Articular chondrocyte of knee joint (primary cell): ENCODE measurements at places on chromosomes 16 and 17. TPM values are rescaled to one million over a fixed set of nuclear protein-coding genes. Genes with fewer than 3 reads are reported as not detected.

Gene INCA1
- total RNA-seq = 0.22 and 0.39 TPM in 2 replicates

Gene P2RX5
- total RNA-seq = 0.78 and 1.6 TPM in 2 replicates

Gene ACAP1
- total RNA-seq = 0.11 and 0.26 TPM in 2 replicates

Gene STX1B
- 1.4 and 2.1 TPM in 2 replicates for total RNA-seq

Gene KRT23
- 0.39 and 0.43 TPM in 2 replicates for total RNA-seq

Gene HCRT
- total RNA-seq = not detected in 2 replicates

Gene KRTAP2-3
- total RNA-seq = 0.26 and 1.1 TPM in 2 replicates

Gene KIF18B
- total RNA-seq = 2.7 and 3.7 TPM in 2 replicates

Gene SULT1A2
- total RNA-seq = 0.13 and 0.65 TPM in 2 replicates

Gene KRT25
- total RNA-seq = not detected in 2 replicates

Gene EIF1
- 98.0 and 127 TPM in 2 replicates for total RNA-seq

Gene YBX2
- total RNA-seq = 0.13 TPM in 1 of 2 replicates, not detected in the other

Gene CDH8
- total RNA-seq = 0.32 TPM in 1 of 2 replicates, not detected in the other

Gene NPIPA5
- 0.78 and 2.5 TPM in 2 replicates for total RNA-seq

Gene MT1E
- total RNA-seq = 50.9 and 55.0 TPM in 2 replicates

Gene AANAT
- total RNA-seq = not detected in 2 replicates

Gene CD300A
- total RNA-seq = not detected in 2 replicates

Gene TBC1D3I
- not detected in 2 replicates for total RNA-seq

Gene SOST
- not detected in 2 replicates for total RNA-seq

Gene OR4D1
- total RNA-seq = not detected in 2 replicates

Gene TLCD3B
- total RNA-seq = 0.11 and 0.26 TPM in 2 replicates

Gene SP2
- total RNA-seq = 2.2 and 2.6 TPM in 2 replicates

Gene RSKR
- total RNA-seq = 3.8 and 5.5 TPM in 2 replicates

Gene PRMT7
- total RNA-seq = 35.1 and 45.9 TPM in 2 replicates

Gene KRTAP4-8
- not detected in 2 replicates for total RNA-seq

Gene FGF11
- total RNA-seq = 0.76 and 0.91 TPM in 2 replicates

Gene SLC16A11
- 0.13 TPM in 1 of 2 replicates, not detected in the other for total RNA-seq

Gene HSD17B1
- 0.39 and 0.86 TPM in 2 replicates for total RNA-seq

Gene HEATR9
- not detected in 2 replicates for total RNA-seq

Gene HAP1
- total RNA-seq = 0.11 TPM in 1 of 2 replicates, not detected in the other

Gene SKAP1
- total RNA-seq = not detected in 2 replicates

Gene SMIM5
- total RNA-seq = 0.22 TPM in 1 of 2 replicates, not detected in the other

Gene RGS9
- total RNA-seq = 0.78 and 1.6 TPM in 2 replicates

Gene ACSM3
- 1.0 and 1.5 TPM in 2 replicates for total RNA-seq

Gene CCT6B
- 4.2 and 4.8 TPM in 2 replicates for total RNA-seq

Gene CAPNS2
- 0.65 and 0.78 TPM in 2 replicates for total RNA-seq

Gene DNAI2
- total RNA-seq = not detected in 2 replicates

Gene NEUROD2
- not detected in 2 replicates for total RNA-seq

Gene IRX5
- 7.6 and 10.3 TPM in 2 replicates for total RNA-seq

Gene UNC119
- total RNA-seq = 20.5 and 23.0 TPM in 2 replicates

Gene FOXF1
- under 0.01 and 0.13 TPM in 2 replicates for total RNA-seq

Gene TPSG1
- total RNA-seq = not detected in 2 replicates

Gene TBC1D3C
- 0.32 TPM in 1 of 2 replicates, not detected in the other for total RNA-seq

Gene PDE6G
- 0.54 and 0.65 TPM in 2 replicates for total RNA-seq

Gene TBC1D3B
- 1.0 TPM in 1 of 2 replicates, not detected in the other for total RNA-seq

Gene ALOXE3
- total RNA-seq = not detected in 2 replicates

Gene NPIPB13
- total RNA-seq = 1.9 and 4.1 TPM in 2 replicates
